ENCODE measurements at places on chromosomes 12 and 14. TPM values are rescaled to one million over a fixed set of nuclear protein-coding genes. Genes with fewer than 3 reads are reported as not detected.

- no peak overlapping the region for H3K4me3 ChIP-seq
- no peak overlapping the region for H3K27ac ChIP-seq
- no peaks in the 10 kb centered on the region for H3K4me1 ChIP-seq
- H3K27me3 ChIP-seq = no peaks in the 10 kb centered on the region
- no peaks in the 10 kb centered on the region for H3K36me3 ChIP-seq
- DNase-seq = no peak
Measured at GRCh38 chr14:81408595-81408994, 8.5 kb upstream of the STON2 start.

DNA sequence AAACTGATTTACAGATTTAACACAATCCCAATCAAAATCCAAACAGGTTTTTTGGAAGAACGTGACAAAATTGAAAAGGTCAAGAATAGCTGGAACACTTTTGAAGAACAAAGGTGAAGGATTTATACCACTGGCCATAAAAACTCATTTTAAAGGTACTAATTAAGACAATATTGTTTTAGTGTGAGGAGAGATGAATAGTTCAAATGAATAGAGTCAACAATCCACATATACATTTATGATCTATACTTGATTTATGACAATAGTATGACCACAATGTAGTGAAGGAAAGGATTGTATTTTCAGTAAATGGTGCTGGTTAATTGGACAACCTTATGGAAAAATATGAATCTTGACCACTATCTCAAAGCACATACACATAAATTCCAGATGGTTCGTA lies 29.3 kb downstream of the CCDC175 start:
- H3K36me3 ChIP-seq = no peaks in the 10 kb centered on the region
- no peak for DNase-seq
- H3K27ac ChIP-seq = no peak overlapping the region
- no peak overlapping the region for H3K4me3 ChIP-seq
- H3K27me3 ChIP-seq = no peaks in the 10 kb centered on the region

The TCL1A gene
- total RNA-seq = not detected

The ATF7IP gene
- total RNA-seq = 193 TPM

The DHRS2 gene
- total RNA-seq = not detected
